Bronchial epithelial cell (primary cell): ENCODE measurements at places on chromosomes 1 and 21. TPM values are rescaled to one million over a fixed set of nuclear protein-coding genes. Genes with fewer than 3 reads are reported as not detected.

DNA sequence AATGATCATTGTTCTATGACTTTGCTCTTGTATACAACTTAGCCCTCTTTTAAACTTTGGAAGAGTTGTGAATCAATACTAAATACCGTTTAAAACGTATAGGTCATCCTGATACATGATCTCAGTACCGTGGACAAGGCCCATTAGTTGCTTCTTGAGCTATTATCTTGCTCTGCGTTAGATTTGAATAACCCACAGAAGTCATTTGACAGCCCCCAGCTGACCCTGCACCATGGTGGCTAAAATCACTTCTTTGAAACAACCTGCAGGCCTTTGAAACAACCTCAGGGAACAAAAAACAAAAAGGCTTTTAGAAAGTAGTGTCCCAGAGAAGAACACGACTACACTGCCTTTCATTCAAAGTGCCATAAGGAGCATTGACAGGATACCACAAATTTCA, 473.0 kb upstream of the ADGRL2 start:
- no peak for DNase-seq

DNA sequence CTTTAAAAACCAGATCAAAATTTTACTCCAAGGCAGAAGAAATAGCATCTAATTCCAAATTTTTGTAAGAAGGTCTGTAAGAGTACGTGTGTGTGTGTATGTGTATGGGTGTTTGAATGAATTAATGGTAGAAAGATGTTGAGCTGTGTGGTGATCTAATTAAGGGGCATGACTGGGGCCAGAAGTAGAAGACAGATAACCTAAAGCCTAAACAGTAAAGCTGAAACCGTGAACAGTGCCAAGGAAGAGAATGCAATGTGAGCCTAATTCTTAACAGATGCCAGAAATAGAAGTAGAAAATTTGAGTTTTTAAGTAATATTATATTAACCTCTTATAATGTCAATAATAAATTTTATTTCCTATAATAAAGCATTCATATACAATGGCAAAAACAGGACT, 38.2 kb downstream of the BRINP3 start:
- no peak for DNase-seq

GRCh38 chr1:195082183-195082582, 1526.1 kb downstream of the KCNT2 start:
- DNase-seq = peak; percentile 24

- DNase-seq = no peak
Observed at GRCh38 chr1:151377150-151377884, 4.8 kb upstream of the SELENBP1 start.

DNA sequence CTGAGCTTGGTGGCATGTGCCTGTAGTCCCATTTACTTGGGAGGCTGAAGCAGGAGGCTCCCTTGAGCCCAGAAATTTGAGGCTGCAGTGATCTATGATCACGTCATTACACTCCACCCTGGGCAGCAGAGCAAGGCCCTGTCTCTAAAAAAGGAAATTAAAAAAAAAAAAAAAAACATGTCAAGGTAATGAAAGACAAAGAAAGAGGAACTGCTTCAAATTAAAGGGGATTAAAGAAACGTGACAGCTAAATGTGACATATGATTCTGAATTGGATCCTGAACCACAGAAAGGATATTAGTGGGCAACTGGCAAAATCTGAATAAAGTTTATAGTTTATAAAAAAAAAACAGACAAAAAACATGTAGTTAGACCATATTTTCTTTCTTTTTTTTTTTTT, 3.8 kb upstream of the C2CD4D start:
- DNase-seq = no peak

DNA sequence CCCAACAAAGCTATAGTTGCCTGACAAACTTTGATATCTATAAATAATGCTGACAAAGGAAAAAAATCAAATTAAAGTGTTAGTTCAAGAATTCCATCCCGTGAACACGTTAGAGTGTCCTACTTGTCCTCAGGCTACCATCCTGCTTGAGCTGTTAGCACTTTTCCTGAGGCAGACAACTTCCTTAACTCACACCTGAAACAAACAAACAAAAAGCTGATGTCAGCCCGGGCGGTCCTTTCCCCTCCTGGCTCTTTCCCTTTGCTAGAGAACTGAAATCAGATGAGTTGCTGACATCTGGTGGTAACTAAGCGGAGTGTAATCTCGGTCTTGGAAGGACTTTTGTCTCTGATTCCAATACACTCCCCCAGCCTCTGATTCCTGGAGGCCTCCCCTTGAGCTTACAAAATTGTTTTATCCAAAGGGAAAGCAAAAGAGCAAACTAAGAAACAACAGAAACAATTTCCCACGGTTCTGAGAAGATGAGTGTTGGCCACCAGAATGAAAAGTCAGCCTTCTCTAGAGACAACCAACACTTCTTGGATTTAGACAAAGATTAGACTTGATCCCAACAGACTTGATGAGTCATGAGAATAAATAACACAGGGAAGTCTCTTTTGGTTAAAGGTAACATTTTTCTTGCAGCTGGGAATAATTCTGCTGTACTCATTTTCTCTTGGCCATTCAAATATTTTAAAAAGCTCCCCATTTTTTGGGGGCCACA, 135.4 kb downstream of the PROX1 start:
- DNase-seq = peak; percentile 84

DNA sequence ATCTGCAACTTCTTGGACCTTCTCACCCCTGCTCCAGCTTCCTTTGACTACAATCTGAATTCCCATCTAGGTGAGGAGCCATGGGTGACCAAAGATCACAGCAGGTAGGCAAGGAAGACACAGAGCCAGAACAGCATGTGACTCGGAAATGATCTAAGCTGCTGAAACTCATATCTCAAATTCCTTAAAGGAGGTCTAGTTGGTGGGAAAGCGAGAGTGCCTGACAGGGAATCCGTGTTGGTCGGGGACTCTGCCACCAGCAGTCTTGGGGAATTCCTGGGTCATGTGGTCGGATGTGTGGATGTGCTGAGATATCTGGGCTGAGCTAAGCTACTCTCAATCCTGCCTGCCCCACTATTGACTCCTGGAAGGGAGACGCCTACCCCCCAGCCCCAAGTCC, 3.2 kb upstream of the NUAK2 start:
- DNase-seq = no peak

DNA sequence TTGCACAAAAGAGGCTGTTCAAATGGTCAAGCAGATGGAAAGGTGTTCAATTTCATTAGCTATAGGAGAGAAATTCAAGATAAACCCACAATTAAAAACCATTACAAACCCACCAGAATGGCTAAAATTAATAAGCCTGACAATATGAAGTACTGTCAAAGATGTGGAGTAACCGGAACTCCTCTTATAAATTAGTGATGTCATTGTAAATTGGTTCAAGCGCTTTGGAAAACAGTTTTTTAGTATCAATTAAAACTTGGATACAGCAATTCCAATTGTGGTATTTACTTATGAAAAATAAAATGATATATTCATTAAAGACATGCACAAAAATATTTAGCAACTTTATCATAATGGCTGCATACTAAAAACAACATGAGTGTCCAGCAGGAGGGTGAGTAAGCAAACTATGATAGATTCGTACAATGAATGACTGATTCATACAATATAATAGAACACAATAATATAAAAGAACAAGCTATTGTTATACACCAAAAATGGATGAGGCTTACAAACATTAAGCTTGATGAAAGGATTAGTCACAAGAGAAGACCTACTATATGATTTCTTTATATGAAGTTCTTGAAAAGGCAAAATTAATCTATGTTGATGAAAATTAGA, 38.4 kb upstream of the FGGY start:
- peak; percentile 24 for DNase-seq

DNA sequence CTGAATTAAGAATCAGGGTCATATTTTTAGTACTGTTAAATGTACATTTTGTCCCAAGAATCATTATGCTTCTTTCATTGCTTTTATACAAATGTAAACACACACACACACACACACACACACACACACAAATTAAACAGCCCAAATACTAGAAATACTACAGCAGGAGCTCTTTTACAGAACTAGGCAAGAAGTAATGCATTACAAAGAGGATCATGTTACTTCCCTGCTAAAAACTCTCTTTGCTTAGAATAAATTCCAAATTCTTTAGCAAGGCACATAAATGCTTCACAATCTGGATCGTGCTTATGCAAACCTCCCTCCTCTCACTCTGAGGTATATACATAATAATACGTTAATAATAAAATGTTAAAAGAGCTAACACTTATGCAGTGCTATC, 720.4 kb upstream of the ADGRL4 start:
- no peak for DNase-seq

- no peak for DNase-seq
Observed at GRCh38 chr1:222919478-222919865, 104.6 kb downstream of the DISP1 start.

GRCh38 chr1:225934711-225935110, 6.3 kb downstream of the LEFTY2 start:
- no peak for DNase-seq

- no peak for DNase-seq
Observed at GRCh38 chr21:29096218-29097015, 23.0 kb upstream of the CCT8 start.

GRCh38 chr1:5685446-5686040, 306.7 kb downstream of the NPHP4 start:
- peak; percentile 61 for DNase-seq

GRCh38 chr21:36320421-36321324, 676 bp downstream of the MORC3 start:
- DNase-seq = peak; percentile 78

DNA sequence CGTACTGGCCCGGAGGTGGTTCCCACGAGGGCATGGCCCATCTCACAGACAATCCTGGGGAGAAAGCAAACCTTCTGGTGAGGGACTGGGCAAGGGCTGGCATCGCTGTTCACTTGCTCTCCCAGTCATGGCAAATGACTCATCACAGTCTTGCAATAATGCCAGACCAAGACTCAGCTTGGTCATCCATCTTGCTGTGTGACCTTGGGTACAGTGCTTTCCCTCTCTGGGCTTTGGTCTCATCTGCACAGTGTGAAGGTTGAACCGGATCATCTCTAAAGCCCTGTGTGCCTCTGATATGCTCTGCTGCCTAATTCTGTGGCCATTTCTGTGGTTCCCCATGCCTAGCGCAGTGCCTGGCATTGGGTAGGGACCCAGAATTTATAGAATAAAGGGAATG, 143.6 kb upstream of the CD34 start:
- peak; percentile 40 for DNase-seq

GRCh38 chr1:94544706-94545490, 3.3 kb upstream of the F3 start:
- DNase-seq = peak; percentile 84

- DNase-seq = peak; percentile 73
Observed at GRCh38 chr1:166908942-166909341, 32.9 kb upstream of the TADA1 start.

- DNase-seq = peak; percentile 67
Observed at GRCh38 chr1:43241413-43241836, 28.4 kb upstream of the TMEM125 start.

GRCh38 chr1:66729119-66729518, 23.1 kb upstream of the DYNLT5 start:
- peak; percentile 79 for DNase-seq

DNA sequence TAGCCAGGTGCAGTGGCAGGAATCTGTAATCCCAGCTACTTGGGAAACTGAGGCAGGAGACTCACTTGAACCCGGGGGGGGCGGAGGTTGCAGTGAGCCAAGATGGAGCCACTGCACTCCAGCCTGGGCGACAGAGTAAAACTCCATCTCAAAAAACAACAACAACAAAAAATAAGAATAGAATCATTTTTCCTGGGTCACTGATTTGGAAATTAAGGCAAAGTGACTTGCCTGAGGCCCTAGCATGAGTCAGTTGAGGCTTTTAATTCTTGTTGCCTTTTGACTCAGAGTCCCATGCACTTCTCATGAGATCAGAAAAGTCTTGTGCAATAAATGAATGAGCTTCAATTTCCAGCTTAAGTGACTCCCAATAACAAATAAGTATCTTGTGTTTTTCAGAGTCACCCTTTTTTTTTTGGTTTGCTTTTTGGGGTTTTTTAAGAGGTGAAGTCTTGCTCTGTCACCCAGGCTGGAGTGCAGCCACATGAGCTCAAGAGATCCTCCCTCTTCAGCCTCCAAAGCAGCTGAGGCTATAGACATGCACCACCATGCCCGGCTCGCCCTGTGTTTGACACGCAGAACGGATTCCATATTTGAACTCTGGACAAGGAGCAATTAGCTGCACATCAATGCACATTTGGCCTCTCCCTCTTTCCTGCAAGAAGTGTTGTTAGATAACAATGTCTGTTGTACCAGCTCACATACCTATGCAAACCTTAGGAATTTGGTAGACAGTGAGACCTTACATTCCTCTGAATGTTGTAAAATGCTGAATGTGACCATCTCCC, 3.4 kb upstream of the PLEKHM2 start:
- DNase-seq = peak; percentile 99

GRCh38 chr1:47991187-47991586, 6.0 kb downstream of the TRABD2B start:
- peak; percentile 82 for DNase-seq

DNA sequence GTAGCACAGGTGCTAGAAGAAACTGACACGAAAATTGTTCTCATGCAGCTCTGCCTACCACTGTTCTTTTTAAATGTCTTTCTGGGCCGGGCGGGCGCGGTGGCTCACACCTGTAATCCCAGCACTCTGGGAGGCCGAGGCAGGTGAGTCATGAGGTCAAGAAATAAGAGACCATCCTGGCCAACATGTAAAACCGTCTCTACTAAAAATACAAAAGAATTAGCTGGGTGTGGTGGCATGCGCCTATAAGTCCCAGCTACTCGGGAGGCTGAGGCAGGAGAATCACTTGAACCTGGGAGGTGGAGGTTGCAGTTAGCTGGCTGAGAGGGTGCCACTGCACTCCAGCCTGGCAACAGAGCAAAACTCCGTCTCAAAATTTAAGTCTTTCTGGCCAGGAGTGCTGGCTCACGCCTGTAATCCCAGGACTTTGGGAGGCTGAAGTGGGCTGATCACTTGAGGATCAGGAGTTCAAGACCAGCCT, 947 bp upstream of the RIT1 start:
- DNase-seq = peak; percentile 17

DNA sequence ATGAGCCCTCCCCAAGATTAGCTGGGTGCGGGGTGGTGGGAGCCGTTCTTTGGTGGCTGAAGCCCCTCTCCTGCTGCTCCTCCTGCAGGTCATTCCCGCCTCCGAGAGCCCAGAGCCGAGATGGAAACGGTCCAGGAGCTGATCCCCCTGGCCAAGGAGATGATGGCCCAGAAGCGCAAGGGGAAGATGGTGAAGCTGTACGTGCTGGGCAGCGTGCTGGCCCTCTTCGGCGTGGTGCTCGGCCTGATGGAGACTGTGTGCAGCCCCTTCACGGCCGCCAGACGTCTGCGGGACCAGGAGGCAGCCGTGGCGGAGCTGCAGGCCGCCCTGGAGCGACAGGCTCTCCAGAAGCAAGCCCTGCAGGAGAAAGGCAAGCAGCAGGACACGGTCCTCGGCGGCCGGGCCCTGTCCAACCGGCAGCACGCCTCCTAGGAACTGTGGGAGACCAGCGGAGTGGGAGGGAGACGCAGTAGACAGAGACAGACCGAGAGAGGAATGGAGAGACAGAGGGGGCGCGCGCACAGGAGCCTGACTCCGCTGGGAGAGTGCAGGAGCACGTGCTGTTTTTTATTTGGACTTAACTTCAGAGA, 448 bp downstream of the G0S2 start:
- no peak for DNase-seq

The CHIA gene
- not detected in 2 replicates for total RNA-seq

The LCE2B gene
- total RNA-seq = not detected in 2 replicates

The JAM2 gene
- total RNA-seq = under 0.01 TPM in 1 of 2 replicates, not detected in the other

The C4BPB gene
- not detected in 2 replicates for total RNA-seq

The MAN1C1 gene
- total RNA-seq = under 0.01 and 0.26 TPM in 2 replicates

The BARHL2 gene
- not detected in 2 replicates for total RNA-seq

The LCE3D gene
- total RNA-seq = 0.38 and 0.79 TPM in 2 replicates

The OR2T29 gene
- total RNA-seq = not detected in 2 replicates

The TRIM63 gene
- total RNA-seq = 0.13 TPM in 1 of 2 replicates, not detected in the other

The LYPLA2 gene
- total RNA-seq = 41.9 and 42.6 TPM in 2 replicates

The NBPF20 gene
- total RNA-seq = 2.1 and 3.2 TPM in 2 replicates

The INSRR gene
- total RNA-seq = not detected in 2 replicates

The FCRL5 gene
- not detected in 2 replicates for total RNA-seq
